ENCODE measurements at places on chromosomes 1 and 21. TPM values are rescaled to one million over a fixed set of nuclear protein-coding genes. Genes with fewer than 3 reads are reported as not detected.

GRCh38 chr1:55773211-55773940 is 558.2 kb upstream of the USP24 start:
- no peak for DNase-seq

DNA sequence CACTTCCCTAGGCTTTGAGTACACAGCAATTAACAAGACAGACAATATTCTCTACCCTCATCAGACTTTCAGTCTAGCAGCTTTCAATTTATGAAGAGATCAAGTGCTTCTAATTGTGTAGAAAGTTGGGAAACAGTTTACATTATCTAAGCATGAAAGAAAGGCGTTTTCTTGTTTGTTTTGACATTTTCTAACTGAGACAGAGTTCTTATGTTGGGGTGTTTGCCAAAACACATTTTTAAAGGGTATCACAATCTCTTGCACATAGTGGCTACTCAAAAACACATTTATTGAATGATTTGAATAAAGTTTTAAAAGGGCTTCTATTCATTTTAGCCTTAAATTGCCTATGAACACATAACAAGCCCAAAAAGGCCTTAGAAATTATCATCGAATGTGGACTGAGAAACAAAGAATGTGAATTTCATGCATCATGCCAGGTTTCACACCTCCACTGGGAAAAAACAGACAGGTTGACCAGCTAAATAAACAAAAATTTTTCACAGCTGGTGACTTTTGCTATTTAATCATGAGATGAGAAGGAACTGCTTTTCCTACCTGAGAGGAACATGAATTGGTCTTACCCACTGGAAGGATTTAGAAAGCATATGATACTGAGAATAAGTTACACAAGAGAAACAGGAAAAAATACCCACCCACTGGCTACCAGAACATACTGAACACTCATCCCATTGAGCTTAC is 394.5 kb upstream of the PKN2 start:
- DNase-seq: no peak

DNA sequence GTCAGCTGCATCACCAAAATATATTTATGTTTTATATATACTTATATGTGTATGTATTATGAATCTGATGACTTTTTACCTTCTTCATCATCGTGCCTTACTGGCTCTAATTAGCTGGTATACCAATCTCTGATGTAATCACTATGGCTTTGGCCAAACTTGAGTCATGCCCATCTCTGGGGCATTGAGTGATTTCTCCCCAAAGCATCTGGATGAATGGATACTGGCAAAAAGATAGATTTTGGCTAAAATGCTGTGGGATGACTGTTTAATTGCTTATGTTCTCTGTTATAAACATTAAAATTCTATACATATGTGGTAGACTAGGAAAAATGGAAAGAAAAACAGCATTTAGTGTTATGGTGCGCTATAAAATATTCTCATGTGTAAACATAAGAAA is 19.6 kb downstream of the CDKN2C start:
- DNase-seq: no peak

- no peak for DNase-seq
Observed at GRCh38 chr1:246364415-246364941, 142.6 kb downstream of the SMYD3 start.

- DNase-seq: peak; percentile 52
Observed at GRCh38 chr21:33265664-33266049, 510 bp upstream of the IL10RB start.

GRCh38 chr1:27139980-27140379 is 14.9 kb downstream of the SLC9A1 start:
- no peak for DNase-seq

GRCh38 chr1:163055531-163055930 is 13.6 kb upstream of the RGS4 start:
- DNase-seq: no peak

The TRIM17 gene
- 8.0 TPM for total RNA-seq

DNA sequence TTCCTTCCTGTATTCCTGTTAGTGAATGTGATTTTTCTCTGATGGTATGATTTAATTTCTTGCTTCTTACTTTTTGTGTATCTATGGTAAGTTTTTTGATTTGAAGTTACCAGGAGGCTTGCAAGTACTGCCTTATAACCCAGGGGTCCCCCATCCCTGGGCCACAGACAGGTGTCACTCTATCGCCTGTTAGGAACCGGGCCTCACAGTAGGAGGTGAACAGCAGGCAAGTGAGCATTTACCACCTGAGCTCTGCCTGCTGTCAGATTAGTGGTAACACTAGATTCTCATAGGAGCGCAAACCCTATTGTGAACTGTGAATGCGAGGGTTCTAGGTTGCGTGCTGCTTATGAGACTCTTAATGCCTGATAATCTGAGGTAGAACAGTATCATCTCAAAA is 143.3 kb downstream of the RPS6KC1 start:
- peak; percentile 60 for DNase-seq

The MXRA8 gene
- 29.8 TPM for total RNA-seq
